Stimulated activated CD4-positive, alpha-beta T cell treated with anti-CD3 and anti-CD28 coated beads, Interleukin-12 subunit alpha, Interleukin-12 subunit beta, amount 100 ng/mL, for 48 hours (primary cell): ENCODE measurements at places on chromosomes 7 and 10.

GRCh38 chr7:29809533-29810155, 3.3 kb downstream of the WIPF3 start:
- DNase-seq = no peak

- DNase-seq = no peak
These were observed 11.3 kb upstream of the SLC25A28 start for GRCh38 chr10:99631496-99631895.

GRCh38 chr7:84452618-84453017, 258.0 kb upstream of the SEMA3A start:
- DNase-seq = no peak

- no peak for DNase-seq
These were observed 62.1 kb downstream of the NPY start for GRCh38 chr7:24346129-24346528.

- DNase-seq = no peak
These were observed 486.3 kb upstream of the PCDH15 start for GRCh38 chr10:55287346-55287745.

DNA sequence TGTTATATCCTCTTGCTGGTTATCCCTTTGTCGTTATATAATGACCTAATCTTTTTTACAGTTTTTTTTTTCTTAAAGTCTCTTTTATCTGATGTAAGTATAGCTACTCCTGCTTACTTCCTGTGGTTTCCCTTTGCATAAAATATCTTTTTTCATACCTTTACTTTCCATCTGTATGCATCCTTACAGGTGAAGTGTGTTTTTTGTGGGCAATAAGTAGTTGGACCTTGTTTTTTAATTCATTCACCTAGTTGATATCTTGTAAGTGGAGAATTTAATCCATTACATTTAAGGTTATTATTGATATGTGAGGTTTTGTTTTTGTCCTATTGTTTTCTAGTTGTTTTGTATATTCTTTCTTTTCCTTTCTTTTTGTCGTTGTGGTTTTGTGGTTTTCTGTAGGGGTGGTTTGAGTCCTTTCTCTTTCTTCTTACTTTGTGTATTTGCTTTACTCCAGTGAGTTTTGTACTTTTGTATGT, 168.6 kb downstream of the MLLT10 start:
- no peak for DNase-seq
